Neural progenitor cell (in vitro differentiated cells): ENCODE measurements at places on chromosomes 7 and 10.

DNA sequence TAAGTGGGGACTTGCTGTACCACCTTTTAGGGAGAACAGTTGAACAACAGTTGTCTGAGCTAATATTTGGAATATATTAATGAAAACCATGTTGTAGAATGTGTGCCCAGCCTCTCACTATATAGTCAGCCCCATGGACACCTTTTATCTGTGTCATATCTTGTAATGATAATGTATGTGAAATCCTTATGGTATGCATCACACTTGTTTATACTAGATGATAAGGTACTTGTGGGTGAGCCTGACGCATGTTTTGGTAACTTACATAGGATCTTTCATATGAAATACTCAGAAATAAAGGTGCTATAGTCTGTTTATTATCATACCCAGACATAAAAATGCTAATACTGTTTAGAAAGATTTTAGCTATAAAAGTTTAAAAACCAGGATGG, 32.8 kb downstream of the CAMK1D start:
- no peaks in the 10 kb centered on the region for H3K4me1 ChIP-seq
- H3K36me3 ChIP-seq, result no peaks in the 10 kb centered on the region
- no peak overlapping the region for H3K27ac ChIP-seq
- no peak for DNase-seq
- H3K27me3 ChIP-seq, result no peaks in the 10 kb centered on the region
- H3K4me3 ChIP-seq, result no peak overlapping the region

DNA sequence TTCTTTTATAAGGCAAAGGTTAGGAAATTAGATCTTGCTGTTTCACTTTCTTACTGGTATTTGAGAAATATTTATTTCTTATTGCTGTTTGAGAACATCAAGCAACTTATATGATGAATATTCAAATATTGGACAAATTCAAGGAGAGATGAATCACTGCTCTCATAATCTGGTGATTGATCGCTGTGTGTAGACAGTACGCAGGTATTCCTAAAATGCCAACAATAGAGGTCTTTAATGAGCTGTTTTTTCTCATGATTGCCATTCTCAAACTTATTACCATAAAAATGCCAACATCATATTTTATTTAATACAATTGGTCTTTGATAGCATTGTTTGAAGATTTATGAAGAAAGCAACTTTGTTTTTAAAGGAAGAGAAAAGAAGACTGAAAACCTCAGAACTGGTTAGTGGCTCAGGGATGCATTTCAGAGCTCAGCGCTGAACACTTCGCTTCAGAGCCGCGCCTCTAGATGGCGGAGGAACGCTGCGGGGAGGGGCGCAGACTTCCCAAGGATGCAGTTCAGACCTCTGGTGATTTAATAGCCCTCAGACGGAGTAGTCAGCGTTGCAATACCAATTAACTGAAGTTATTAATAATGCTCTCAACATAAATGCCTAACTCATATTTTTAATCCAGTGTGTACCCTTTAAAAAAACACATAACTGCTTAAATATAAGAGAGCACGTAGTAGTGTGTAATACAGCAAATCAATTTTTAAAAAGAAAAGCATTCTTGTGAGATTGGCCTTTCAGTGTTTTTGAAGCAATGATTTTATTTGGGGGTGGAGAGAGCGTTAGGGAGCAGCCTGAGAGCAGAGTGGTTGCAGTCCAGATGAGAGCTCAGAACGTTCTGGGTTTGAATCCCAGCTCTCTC, 38.5 kb upstream of the STEAP4 start:
- peak; percentile 82 for DNase-seq
- no peak overlapping the region for H3K4me3 ChIP-seq
- H3K4me1 ChIP-seq, result no peaks in the 10 kb centered on the region
- H3K27ac ChIP-seq, result no peak overlapping the region
- H3K36me3 ChIP-seq, result no peaks in the 10 kb centered on the region

DNA sequence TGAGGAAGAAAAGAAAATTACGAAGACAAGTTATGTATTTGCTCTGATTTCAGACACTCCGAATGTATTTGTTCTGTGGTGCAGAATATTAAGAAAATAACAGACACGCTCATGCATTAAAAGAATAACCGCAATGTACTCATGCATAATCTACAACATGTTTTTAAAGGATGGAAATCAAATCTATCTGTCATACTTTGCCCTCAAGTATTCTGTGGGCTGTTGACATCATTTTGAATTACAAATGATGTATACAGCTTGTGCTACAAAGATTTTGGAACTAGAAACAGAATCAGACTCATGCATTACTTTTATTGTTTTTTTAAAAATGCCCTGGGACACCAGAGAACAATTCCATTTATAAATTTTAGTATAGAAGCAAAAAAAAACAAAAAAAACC, 69.9 kb downstream of the APBB1IP start:
- no peaks in the 10 kb centered on the region for H3K4me1 ChIP-seq
- DNase-seq, result no peak
- no peaks in the 10 kb centered on the region for H3K36me3 ChIP-seq
- no peaks in the 10 kb centered on the region for H3K27me3 ChIP-seq
- H3K4me3 ChIP-seq, result no peak overlapping the region

GRCh38 chr7:95481271-95482165, 4.2 kb upstream of the ASB4 start:
- no peaks in the 10 kb centered on the region for H3K36me3 ChIP-seq
- no peak for DNase-seq
- no peak overlapping the region for H3K27ac ChIP-seq
- H3K4me1 ChIP-seq, result peaks cover 4% of the 10 kb centered on the region

DNA sequence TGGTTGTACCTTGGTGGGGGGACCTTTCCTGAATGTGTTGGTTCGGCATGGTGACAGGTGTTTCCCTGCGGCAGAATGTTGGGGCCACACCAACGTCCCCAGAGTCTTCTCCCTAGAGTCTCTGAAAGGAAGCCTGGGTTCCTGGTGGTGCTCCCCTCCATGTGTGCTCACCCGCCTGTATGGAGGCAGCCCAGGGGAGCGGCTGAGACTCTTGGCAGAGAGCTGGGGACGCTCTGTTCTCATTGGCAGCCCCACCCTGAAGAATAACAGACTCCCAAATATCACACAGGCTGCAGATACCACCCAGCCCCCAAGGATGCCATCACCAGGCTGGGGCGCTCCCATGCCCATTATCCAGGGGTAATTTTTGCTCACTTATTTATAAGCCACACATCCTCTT, 34.8 kb downstream of the CHST12 start:
- H3K27ac ChIP-seq, result no peak overlapping the region
- no peak for DNase-seq
- H3K4me1 ChIP-seq, result no peaks in the 10 kb centered on the region
- H3K36me3 ChIP-seq, result no peaks in the 10 kb centered on the region
- H3K27me3 ChIP-seq, result no peaks in the 10 kb centered on the region
